ENCODE measurements at places on chromosomes 6 and 20.

DNA sequence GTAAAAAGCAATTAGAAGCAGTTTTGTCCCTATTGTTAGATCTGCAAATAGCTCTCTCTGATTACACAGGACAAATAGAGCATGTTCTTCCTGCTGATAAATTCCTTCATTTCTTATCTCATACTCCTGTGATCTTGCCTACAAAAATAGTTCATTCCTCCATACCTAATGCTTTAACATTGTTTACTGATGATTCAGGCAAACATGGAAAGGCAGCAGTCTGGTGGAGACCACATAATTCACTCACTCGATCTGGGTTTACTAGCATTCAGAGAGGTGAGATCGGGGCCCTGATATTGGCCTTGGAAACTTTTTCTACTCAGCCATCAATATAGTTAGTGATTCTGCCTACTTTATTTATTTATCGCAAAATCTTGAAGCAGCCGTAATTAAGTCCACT is 20.2 kb downstream of the HLA-DPA1 start:
- no peak for DNase-seq

DNA sequence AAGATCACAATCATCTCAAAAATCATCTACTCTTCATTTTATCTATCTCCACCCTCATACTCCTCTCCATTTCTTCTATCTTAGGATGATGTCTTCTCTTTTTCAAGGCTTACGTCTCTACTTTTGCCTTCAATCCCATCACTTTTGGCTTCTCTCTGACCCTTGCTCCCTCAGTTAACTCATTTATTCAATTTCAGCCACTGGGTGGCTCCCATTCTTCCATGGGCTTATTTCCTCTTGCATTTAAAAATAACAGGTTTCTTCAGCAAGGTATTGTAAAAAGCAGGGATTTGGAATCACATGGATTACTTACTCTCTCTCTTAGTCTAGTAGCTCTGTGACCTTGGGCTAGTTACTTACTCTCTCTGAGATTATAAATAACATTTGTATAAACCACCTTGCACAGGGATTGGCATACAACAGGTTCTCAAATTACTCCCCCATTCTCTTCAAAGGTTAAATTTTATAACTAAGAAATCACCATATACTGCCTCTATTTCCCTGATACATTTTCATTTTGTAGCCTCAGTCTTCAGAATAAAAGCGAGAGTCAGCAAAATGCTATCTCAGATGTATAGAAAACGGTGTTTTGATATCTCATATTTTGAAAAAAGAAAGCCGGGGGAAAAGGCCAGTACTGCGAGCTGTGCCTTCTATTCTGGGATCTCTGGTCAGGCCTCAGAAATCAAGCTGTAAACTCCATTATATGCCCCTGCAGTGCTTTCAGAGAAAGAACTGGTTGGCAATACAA is 5.5 kb downstream of the ZSCAN12 start:
- DNase-seq = no peak

DNA sequence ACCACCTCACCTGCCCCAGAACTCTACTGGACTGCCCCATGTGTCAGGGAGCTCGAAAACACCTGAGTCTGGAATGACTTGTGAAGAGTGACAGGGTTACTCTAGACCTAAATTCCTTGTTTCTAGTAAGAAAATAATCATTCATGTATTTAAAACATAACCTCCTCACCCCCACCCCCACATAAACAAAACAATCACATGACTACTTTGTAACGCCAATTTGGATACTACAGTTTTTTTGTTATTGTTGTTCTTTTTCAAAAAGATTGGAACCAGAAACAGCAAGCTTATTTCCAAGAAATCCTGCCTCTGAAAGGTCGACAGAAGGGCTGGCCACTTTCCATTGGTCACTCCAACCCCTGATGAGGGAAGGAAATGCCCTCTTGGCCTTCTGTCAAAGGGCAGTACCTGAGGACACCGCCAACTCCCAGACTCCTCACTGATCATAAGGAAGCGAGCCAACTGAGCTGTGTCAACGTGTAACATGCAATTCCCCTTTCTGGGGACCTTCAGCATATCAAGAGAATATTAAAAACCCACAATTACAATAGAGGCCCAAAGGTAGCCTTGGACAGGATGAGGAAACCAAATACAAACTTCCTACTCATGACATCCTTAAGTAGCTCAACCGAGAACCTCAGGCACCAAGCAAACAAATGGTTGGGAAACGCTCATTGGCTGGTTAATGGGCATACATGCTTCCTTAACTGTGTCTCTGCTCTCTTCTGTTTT is 2.6 kb downstream of the MCUR1 start:
- DNase-seq = no peak

GRCh38 chr20:3924304-3925112 is 35.3 kb downstream of the PANK2 start:
- no peak for DNase-seq

DNA sequence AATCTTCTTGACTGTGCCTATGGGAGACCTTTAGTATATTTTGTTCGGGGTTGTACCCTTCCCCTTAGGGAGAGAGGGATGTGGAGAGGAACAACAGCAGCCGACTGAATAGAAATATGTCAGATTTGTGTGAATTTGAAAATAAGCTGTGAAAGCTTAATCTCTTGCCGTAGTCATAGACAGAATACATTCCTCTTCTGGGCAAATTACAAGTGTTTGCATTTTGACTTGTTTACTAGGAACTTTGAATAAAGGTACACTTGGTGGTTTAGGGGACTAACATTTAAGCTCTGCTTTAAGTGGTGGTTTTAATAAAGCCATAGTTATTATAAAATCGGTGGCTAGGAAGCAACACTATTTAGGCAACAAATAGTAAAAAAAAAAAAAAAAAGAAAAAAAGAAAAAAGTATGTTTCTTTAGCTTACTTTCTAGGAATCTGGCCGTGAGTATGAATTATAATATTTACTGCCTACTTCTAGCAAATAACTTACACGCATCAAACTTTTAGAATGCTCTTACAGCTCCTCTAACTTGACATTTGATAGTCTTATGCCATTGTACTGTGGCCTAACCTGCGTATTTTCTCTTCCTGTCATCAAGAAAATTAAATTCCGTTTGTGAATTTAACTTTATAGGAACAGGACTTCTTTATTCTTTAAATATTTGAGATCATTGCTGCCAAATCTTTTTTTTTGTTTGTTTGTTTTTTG is 65.1 kb downstream of the ZBTB2 start:
- no peak for DNase-seq

GRCh38 chr6:112437058-112437457 is 89.9 kb downstream of the RFPL4B start:
- no peak for DNase-seq

GRCh38 chr6:169627736-169628607 is 73.9 kb downstream of the WDR27 start:
- DNase-seq = no peak

DNA sequence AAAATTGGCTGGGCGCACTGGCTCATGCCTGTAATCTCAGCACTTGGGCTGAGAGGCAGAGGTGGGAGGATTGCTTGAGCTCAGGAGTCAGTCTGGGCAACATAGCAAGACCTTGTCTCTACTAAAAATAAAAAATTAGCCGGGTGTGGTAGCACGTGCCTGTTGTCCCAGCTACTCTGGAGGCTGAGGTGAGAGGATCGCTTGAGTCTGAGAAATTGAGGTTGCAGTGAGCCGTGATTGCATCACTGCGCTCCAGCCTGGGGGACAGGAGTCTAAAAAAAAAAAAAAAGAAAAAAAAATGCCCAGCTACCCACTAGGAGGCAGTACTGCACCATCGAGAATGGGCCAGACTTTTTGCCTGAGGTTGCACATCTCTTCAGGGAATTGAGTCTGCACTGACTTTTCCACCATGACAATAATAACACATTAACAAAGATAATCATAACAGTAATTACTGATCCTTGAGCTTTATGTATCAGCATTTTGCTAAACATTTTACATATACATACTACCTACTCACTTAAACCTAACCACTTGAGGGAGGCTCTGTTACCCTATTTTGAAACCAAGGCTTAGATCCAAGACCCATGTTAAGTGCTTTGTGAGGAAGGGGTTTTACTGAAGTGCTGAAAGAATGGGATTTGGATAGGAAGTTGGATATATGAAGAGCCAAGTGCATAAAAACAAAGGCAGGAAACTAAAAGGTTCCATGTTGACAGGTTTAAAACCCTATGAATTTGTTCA is 21.0 kb downstream of the SRSF3 start:
- no peak for DNase-seq

DNA sequence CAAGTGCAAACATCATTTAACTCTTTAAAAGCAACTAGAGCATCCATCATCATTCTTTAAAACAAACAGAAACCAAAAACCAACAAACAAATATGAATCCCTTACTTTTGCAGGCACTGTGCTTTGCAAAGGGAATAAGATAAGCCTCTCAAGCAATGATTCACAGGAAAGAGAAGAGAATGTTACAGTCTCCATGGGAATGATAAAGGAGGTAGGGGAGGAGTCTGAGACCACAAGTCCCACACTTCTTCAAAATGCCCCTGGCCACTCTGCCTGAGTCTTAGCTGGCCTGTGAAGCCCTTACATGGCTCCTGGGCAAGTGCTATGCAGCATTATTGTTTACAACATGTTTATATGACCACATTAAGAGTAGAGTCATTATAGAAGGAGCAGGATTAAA is 257.7 kb upstream of the MARCKS start:
- no peak for DNase-seq

DNA sequence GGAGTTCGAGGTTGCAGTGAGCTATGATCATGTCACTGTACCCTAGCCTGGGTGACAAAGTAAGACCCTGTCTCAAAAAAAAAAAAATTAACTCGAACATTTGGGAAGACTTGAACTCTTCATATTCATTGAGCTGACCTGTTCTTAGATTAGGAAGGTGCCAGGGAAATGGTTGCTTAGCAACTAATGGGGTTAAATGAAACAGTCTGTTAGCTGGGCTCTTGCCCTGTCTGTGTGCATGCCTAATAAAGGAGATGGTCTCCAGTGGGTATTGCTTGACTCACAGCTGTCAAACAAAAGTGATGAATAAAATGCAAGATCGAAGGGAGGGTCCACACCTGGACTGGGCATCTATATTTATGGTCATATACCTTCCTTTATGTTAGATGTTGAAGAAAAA is 101.8 kb downstream of the KLHL32 start:
- DNase-seq = no peak

DNA sequence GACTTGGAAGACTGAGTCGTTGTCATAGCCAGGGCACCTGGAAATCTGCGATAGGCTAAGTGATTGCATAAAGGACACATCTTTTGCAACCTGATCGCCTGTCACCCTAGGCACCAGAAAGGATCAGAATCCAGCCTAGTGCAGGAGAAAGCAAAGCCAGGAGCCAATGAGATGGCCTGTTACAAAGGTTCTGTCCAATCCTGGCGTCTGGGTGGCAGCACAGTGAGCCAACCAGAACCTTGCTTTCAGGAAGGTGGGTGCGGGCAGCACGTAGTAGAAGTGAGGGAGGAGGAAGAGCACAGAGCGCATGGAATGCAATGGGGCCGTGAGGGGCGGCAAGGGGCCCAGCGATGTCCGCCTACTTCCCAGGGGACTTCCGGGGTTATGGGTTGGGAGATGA is 120.4 kb upstream of the GGTLC1 start:
- DNase-seq = no peak

DNA sequence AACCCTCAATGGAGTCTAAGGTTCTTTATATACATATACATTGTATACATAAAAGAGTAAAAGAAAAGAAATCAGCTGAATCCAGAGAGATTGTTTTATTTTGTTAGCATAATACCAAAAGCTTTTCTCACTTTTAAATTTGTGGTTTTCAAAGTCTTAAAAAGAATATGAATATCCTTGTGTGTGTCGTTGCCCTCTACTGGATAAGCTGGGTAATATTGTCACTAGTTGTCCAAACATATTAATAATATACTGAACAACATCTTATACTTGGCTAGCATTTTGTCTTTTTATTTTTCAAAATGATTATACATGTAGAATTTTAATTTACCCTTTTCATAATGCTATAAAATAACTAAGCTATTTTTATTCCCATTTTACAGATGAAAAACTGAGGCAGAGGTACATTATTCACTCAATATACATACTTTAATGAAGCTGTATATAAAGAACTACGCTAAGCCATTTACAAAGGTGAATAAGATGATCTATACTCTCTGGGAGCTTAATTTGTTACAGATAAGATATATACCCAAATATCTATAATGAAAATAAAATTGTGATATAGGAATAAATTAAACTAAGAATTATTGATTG is 531.7 kb downstream of the TFAP2B start:
- DNase-seq = no peak

DNA sequence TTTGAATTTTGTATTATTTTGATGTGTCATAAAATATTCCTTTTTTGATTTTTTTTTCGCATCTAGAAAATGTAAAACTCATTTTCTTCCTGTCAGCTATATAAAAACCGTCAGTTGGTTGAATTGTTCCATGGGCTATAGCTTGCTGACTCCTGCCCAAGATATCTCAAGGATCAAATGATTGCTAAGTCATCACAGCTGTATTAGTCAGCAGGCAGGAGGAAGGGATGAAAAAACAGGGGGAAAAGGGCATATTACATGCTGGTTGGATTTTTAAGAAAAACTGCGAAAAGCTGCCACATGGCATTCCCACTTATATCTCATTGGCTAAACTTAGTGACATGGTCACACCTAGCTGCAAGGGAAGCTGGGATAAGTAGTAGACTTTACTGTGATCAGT is 569.9 kb downstream of the BCKDHB start:
- no peak for DNase-seq

DNA sequence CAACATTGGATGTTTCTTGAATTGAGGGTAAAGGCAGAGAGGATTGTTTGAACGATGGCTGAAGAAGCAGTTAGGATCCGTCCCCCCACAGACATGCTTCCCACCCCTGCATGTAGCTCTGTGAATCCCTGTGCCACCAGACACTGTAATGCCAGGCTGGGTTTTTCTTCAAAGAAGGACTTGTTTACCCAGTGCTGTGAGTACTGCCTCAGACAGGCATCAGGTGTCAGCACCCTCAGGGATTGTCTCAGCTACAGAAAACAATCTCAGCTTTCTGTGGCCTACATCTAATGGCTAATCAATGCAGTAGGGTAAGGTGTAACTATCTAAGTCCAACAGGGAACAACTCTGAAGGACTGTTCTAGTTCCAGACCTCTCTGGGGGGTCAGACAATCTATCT is 853.0 kb upstream of the EPHA7 start:
- no peak for DNase-seq

GRCh38 chr6:40165036-40165709 is 230.9 kb upstream of the MOCS1 start:
- no peak for DNase-seq

GRCh38 chr20:24473435-24474223 is 4.2 kb downstream of the SYNDIG1 start:
- DNase-seq = no peak

- no peak for DNase-seq
Observed at GRCh38 chr6:42532038-42532669, 31.7 kb upstream of the UBR2 start.

- no peak for DNase-seq
Observed at GRCh38 chr6:4778086-4778485, 1.9 kb downstream of the CDYL start.

DNA sequence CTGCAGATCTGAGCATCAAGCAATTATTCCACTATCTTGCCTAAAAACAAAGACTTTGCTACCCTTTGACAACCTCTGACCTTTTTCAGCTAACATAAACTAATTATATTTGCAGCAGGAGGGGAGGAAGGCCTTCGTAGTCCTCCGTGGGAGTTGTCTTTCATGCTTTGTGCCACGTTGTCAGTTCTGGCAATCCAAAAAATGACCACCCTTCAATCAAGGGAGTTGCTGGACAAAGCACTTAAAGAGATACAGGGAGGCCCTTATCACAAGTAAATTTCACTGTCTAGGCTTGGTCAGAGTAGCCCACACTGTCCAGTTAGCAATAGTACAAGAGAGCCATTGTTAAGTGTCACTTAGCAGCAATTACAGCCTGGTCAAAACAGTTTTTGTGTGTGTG is 578.9 kb downstream of the HAO1 start:
- DNase-seq = no peak

- no peak for DNase-seq
Observed at GRCh38 chr20:41352106-41352505, 11.5 kb downstream of the LPIN3 start.
